ENCODE measurements at places on chromosomes 11 and 22. TPM values are rescaled to one million over a fixed set of nuclear protein-coding genes. Genes with fewer than 3 reads are reported as not detected.
A peak's percentile ranks its signal among the peaks of the same experiment; 100 is the strongest.

DNA sequence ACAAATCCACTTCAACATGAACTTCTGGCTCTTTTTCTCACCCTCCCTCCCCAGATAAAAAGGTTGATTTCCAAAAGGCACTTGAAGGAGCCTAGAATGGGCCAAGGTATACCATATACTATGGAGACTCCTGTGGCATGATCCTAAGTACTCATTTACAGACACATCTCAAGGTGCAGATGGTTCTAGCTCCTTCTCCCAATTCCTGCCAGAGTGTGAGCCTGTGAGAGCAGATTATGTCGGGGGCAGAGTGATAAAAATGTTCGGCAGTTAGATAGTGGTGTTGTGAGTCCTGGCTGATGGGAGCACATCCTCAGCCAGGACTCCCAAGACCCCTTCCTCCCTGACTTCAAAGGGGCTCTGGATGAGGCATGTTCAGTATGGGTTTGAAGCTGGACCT lies 8.2 kb upstream of the SEC14L3 start:
- no peak for DNase-seq

GRCh38 chr11:34243600-34244464 lies 114.0 kb downstream of the ABTB2 start:
- peak; percentile 53 for DNase-seq

SELENOM gene
- 61.4 TPM for total RNA-seq

PHLDA2 gene
- total RNA-seq: 12.5 TPM

ENTHD1 gene
- not detected for total RNA-seq

RFPL3 gene
- total RNA-seq: not detected

Data from LHCN-M2 (cell line).